Activated naive CD4-positive, alpha-beta T cell treated with anti-CD3 and anti-CD28 coated beads, Interleukin-2, amount 50 U/mL, for 72 hours (primary cell): ENCODE measurements at places on chromosomes 3 and 15. TPM values are rescaled to one million over a fixed set of nuclear protein-coding genes. Genes with fewer than 3 reads are reported as not detected.

GRCh38 chr3:157566596-157566995 is 63.4 kb upstream of the VEPH1 start:
- DNase-seq, result no peak

DNA sequence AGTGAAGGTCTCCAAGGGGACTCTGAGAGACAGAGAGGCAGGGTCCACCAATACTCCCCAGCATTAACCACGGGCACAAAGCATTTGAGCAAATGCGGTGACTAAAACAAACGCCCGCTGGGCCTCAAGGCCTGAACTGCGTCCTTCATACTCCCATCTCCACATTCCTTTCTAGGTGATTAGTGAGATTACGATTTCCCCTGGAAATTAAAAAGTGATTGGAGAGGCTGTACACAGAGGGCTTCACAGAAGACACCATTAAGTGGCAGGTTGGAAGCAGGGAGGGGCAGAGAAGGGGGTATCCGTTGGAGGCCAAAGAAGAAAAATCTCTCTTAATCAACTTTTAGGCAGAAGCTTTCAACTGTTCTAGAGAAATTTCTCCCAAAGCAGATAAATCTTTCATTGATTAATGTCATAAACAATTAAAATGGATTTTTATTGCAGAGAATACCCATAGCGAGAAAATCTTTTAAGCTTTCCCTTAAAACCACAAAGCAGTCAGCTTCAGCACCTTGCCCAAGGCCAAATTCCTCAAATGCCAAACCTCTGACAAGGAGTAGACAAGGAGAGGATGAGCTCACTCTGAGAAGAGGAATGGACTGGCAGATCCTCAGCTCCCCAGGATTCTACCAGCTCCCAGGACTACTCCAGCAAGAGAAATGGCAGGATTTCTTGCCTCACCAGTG is 38.2 kb downstream of the MB21D2 start:
- DNase-seq, result no peak

DNA sequence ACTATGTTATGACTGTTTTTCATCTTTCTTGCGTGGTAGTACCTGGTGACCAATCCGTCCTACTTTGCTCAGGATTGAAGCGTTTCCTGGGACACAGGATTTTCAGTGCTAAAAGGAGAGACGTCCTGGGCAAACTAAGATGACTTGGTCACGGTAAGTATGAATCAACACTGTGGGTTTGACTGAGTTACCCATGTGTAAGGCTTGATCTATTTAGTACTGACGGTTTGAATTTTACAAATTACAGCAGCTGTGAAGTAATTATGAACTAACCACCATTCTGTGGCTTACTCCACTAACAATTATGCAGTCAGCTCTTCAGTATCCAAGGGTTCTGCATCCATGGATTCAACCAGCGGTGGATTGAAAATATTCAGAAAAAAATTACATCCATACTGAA is 172.9 kb upstream of the FEZF2 start:
- no peak for DNase-seq

DNA sequence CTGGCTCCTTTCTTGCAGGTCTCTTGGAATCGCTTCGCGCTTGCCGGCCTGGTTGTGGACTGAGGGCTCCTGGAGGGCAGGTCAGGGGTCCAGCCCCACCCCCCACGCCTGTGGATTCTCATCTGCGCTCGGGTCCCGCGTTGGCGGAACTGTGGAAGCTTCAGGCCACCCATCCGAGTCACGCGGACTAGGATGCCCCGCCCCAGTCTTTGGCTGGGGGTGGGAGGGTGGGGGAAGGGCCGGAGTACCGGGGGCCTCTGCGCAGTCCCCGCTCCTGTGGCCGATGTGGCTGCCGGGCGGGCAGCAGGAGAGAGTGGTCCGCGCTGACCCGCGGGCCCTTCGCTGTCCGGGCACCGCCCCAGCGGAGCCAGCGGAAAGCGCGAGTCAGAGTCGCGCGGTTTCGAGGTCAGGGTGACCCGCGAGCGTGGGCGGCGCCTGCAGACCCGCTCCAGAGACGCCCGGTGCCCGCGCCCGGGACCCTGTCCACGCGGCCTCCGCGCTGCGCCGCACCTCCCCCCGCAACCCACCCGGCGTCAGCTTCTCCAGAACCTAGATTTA is 114.2 kb downstream of the KLF13 start:
- DNase-seq, result no peak

DNA sequence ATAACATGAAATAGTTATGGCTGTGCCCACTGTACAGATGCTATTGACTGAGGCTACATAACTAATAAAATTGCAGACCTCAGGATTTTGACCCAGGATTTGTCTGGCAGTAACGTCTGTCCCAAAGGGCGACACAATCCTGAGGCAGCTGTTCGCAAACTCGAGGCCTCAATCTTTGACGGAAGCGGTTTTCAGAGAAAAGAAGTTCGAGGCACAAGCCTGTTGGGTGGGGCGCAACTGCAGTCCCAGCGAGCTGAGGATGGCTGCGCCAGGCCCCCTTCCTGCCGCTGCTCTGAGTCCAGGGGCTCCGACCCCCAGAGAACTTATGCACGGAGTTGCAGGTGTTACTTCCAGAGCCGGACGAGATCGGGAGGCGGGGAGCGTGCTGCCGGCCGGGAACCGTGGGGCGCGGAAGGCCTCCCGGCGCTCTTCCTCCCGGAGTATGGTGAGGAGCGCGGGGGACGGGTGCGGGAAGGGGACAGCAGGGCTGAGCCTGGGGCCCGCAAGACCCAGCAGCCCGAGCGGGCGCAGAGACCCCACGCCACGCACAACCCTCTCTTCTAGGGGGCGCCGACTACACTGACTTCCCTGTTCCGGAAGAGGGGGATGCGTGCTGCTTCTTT is at the start of gene PARP15:
TSS of gene PARP15 (plus strand) at position 242 of the 623 bp plus-strand sequence. CDS start at position 260, 18 bp downstream.
- DNase-seq, result no peak

GRCh38 chr15:65085990-65086679 is 9.6 kb downstream of the KBTBD13 start:
- DNase-seq, result no peak

GRCh38 chr3:154745929-154746328 is 315.9 kb upstream of the GPR149 start:
- no peak for DNase-seq

DNA sequence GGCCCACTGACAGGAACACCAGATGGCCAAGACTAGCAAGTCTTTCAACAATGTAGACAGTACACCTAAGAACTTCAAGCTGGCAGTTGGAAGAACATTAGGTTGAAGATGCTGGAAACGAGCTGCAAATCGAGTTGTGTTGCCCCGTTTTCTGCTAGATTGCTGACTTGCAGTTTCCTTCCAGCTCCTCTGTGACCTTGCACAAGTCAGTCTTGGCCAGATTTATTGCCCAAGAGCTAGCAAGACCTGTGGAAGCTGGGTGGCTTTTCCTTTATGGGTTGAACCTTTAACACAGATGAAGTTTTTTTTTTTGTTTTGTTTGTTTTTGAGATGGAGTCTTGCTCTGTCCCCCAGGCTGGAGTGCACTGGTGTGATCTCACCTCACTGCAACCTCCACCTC is 2.9 kb upstream of the RBM6 start:
- DNase-seq, result no peak

- DNase-seq, result no peak
These were observed 54.8 kb downstream of the MYO9A start for GRCh38 chr15:72063186-72063585.

DNA sequence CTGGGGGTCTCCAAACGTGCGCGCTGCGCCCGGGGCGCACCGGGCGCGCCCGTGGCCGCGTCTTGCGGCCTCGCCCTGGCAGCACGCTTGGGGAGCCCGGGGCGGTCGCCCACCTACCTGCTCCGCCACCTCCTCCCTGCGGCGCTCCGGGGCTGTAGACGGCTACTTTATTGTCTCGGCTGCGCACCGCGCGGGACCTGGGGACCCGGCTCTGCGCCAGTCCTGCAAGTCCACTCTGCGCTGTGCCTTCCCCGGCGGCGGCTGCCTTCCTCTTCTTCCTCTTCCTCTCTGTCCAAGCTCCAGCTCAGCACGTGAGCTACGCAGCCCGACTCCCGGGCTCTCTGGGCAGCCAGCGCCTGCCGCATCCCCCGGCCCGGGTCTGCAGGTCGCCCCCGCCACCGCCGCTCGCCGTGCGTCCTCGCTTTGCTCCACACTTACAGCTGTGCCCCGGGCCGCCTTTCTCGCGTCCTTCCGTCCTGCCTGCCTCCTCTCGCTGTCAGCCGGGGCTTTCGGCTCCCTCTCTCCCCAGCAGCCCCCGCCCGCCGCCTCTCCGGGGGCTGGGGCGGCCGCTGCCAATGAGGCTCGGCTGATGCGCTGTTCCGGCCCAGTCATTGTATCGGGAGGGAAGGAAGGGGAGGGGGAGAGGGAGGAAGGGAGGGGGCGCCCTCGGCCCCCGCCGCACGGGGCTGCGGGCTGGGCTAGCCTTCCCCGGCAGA is 156.4 kb upstream of the FRMD4B start:
- no peak for DNase-seq

DNA sequence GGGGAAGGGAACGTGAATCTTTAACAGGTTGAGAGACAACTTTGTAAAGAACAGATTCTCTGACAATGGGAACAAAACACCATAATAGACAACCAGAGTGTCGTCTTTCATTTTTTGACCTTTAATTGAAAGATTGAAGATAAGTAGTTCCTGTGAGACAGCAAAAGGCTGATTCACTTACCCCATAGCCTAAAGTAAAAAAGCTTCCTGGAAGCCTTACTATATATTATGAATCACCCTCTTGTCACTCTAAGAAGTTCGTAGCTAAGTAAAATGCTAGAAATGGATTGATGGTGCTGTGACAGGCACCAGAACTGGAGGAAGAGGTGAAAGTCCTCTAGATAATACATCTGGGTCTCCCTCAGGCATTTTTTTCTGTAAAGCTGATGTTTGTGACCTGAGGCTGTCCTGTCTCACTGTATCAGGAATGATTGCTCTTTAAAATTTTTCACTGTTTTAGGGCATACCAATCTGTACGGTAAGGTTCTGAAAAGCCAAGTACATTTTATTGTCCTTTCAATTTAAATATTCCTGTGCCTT is 824.6 kb upstream of the SEMA6D start:
- no peak for DNase-seq

DNA sequence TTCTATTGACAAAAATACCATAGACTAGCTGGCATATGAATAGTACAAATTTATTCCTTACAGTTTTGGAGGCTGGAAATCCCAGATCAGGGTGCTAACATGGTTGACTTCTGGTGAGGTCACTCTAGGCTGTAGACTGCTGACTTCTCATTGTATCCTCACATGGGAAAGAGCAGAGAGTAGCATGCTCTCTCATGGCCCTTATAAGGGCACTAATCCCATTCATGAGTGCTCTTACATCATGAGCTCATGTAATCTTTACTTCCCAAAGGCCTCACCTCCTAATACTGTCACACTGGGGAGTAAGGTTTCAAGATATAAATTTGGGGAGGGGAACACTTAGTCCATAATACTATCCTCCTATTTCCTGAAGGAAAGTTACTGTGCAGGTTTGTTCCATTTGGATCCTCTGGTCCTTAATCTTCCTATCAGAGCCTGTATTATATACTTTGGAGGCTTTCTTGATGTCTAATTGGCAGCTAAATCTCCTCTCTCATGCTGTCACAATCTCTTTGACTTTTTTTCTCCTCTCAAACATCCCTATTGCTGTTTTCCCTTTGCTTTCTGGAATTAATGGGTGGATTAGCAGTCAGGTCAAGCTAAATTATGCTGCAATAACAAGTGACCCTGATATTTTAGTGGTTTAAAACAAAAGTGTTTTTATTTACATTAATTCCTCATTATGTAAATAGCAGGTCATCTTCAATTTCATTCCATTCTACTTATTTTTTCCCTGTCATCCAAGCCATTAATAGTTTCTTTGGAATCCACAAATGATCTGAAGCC is 23.1 kb upstream of the LEKR1 start:
- no peak for DNase-seq

- DNase-seq, result no peak
These were observed 162.4 kb downstream of the ATG7 start for GRCh38 chr3:11434563-11435096.

DNA sequence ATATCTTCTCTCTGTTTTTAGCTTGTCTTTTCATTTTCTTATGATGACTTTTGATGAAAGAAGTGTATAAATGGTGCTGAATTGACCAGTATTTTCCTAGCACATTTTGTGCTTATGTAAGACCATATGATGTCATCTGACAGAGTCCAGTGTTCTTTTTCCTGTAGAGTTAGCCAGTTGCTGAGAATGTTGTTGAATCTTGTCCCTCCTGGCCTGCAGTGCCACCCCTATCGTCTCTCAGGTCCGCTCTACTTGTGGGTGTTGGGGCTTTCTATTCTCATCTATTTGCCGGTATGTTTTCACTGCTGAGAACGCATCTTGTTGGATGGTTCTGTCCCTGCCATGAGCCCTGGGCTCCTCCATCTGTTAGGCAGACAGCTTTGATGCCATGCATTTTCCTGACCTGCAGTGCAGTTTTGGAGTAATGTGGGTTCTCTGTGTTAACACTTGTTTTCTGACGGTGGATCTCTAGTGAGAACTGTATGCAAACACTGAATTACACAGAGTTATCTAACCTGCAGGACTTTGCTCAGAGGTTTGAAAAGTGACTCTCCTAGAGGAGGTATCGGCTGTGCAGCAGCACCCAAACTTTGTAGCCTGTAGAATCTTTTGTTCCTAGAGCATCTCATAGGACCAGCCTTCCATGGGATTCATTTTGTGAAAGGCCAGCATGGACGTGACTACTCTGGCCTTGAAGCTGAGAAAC is 44.6 kb downstream of the SLC6A20 start:
- no peak for DNase-seq

GRCh38 chr3:133662278-133662651 is 524 bp upstream of the TOPBP1 start:
- no peak for DNase-seq

- DNase-seq, result no peak
These were observed 238.3 kb upstream of the FEZF2 start for GRCh38 chr3:62611541-62612240.

GRCh38 chr3:68256635-68257223 is 602.3 kb upstream of the SUCLG2 start:
- no peak for DNase-seq

Gene PAK6
- total RNA-seq, result 0.29 TPM

Gene GOLGA8G
- not detected for total RNA-seq

Gene SV2B
- 0.20 TPM for total RNA-seq

Gene OSTN
- not detected for total RNA-seq

Gene LEKR1
- 1.0 TPM for total RNA-seq

Gene CEP97
- 16.1 TPM for total RNA-seq

Gene GP9
- total RNA-seq, result not detected

Gene FBXO45
- total RNA-seq, result 14.9 TPM

Gene ANKUB1
- not detected for total RNA-seq

Gene ATP2B2
- not detected for total RNA-seq

Gene VGLL3
- total RNA-seq, result not detected

Gene GOLGA8S
- 0.25 TPM for total RNA-seq
